Osteoblast (primary cell): ENCODE measurements at places on chromosomes 16 and 17. TPM values are rescaled to one million over a fixed set of nuclear protein-coding genes. Genes with fewer than 3 reads are reported as not detected.

DNA sequence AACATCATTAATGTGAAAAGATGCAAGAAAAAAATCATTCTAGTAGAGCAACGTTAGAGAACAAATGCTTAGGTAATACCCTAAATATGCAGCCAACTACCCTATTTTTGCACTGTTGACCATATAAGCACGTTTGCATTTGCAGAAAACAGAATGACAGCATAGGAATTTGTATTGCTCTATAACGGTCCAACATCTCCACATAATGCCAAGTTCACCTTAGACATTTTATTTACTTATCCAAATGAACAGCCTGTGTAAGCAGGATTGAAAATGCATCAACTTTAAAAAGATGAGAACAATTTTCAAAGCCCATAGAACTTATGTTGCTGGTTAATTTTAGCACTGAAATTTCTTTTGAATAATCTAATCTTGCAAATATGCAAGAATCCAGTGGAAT, 19.1 kb upstream of the RSL1D1 start:
- no peak overlapping the region for H3K4me3 ChIP-seq
- peaks cover 22% of the 10 kb centered on the region for H3K4me1 ChIP-seq
- H3K36me3 ChIP-seq, result peaks cover 38% of the 10 kb centered on the region
- DNase-seq, result peak; percentile 15
- no peak overlapping the region for H3K27ac ChIP-seq

- no peaks in the 10 kb centered on the region for H3K36me3 ChIP-seq
- no peaks in the 10 kb centered on the region for H3K27me3 ChIP-seq
- H3K4me1 ChIP-seq, result peaks cover 6% of the 10 kb centered on the region
- H3K4me3 ChIP-seq, result no peak overlapping the region
Measured at GRCh38 chr17:67617304-67617899, 100.3 kb upstream of the NOL11 start.

- no peak overlapping the region for H3K27ac ChIP-seq
- peaks cover 3% of the 10 kb centered on the region for H3K36me3 ChIP-seq
- no peaks in the 10 kb centered on the region for H3K27me3 ChIP-seq
- H3K4me1 ChIP-seq, result peaks cover 5% of the 10 kb centered on the region
Measured at GRCh38 chr17:81905993-81906392, 4.0 kb downstream of the NPB start.

- peak within 1 kb of the TSS; percentile 78 for H3K4me3 ChIP-seq
- H3K36me3 ChIP-seq, result no peaks in the 10 kb centered on the region
- peaks cover 16% of the 10 kb centered on the region for H3K4me1 ChIP-seq
- no peaks in the 10 kb centered on the region for H3K27me3 ChIP-seq
- H3K27ac ChIP-seq, result peak within 1 kb of the TSS; percentile 73
- DNase-seq, result peak; percentile 99
Measured at GRCh38 chr17:42287977-42288802, at the start of gene STAT5A. Gene STAT5A, plus strand, starts transcription at chr17:42288498. Its CDS starts 914 bp downstream, at chr17:42289412.

DNA sequence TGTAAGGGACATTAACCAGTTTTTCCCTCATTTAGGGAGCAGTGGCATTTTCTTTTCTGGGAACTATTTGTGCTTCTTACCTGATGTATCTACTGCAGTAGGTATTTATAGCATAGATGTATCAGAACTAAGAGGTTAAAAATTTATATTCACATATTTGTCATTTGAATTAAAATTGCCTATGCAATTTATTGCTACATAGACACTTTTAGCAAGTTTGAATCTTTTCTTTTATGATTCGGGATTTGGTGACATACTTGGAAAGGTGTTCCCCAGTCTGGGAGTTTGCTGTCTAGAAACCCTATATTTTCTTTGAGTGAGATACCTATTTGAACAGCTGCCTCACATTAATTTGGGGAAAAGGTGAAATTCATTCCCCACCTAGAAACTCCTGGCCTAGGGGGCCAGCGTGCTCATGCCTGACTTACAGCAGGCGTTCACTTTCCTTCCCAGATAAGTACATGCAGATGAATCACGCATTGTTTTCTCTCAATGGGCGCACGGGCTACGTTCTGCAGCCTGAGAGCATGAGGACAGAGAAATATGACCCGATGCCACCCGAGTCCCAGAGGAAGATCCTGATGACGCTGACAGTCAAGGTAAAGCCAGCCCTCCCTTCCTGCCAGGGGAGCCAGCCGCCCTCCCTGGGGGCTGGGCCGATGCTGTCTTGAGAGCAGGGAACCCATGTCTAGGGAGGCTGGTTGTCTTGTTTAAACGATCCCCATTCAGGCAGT, 73.8 kb downstream of the SDR42E1 start:
- H3K27ac ChIP-seq, result no peak overlapping the region
- no peak overlapping the region for H3K4me3 ChIP-seq
- peaks cover 5% of the 10 kb centered on the region for H3K4me1 ChIP-seq
- peaks cover 6% of the 10 kb centered on the region for H3K27me3 ChIP-seq

- H3K27ac ChIP-seq, result no peak overlapping the region
- no peaks in the 10 kb centered on the region for H3K27me3 ChIP-seq
- H3K36me3 ChIP-seq, result peaks cover 44% of the 10 kb centered on the region
Measured at GRCh38 chr16:19567560-19567959, 12.1 kb downstream of the VPS35L start.

- no peak for DNase-seq
- H3K27me3 ChIP-seq, result no peaks in the 10 kb centered on the region
- H3K4me3 ChIP-seq, result no peak overlapping the region
- no peak overlapping the region for H3K27ac ChIP-seq
- H3K4me1 ChIP-seq, result no peaks in the 10 kb centered on the region
Measured at GRCh38 chr16:78659216-78659615, 559.8 kb downstream of the WWOX start.

GRCh38 chr17:42286411-42287221, 1.7 kb upstream of the STAT5A start:
- H3K4me1 ChIP-seq, result peaks cover 16% of the 10 kb centered on the region
- peak overlapping the region; percentile 73 for H3K27ac ChIP-seq
- no peaks in the 10 kb centered on the region for H3K36me3 ChIP-seq
- H3K27me3 ChIP-seq, result no peaks in the 10 kb centered on the region
- DNase-seq, result peak; percentile 77

DNA sequence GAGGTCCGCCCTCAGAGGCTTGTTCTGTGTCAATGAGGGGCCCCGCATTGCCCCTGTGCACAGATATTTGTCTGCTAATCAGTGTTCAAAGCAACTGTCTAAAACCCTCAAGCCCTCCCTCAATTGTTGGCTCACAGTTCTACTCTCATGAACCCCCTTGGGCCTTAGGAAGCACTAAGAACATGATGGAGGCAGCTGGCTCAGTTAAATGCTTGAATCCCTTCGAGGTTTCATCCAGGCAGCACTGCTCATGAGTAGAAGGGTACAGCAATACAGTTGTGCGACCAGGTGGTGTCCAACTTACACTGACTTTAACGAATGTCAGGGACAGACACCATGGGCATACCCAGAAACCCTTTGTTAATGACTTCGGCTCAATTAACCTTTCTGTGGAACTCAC, 89.2 kb upstream of the WSCD1 start:
- H3K27me3 ChIP-seq, result no peaks in the 10 kb centered on the region
- no peaks in the 10 kb centered on the region for H3K4me1 ChIP-seq
- no peak for DNase-seq
- H3K27ac ChIP-seq, result no peak overlapping the region

DNA sequence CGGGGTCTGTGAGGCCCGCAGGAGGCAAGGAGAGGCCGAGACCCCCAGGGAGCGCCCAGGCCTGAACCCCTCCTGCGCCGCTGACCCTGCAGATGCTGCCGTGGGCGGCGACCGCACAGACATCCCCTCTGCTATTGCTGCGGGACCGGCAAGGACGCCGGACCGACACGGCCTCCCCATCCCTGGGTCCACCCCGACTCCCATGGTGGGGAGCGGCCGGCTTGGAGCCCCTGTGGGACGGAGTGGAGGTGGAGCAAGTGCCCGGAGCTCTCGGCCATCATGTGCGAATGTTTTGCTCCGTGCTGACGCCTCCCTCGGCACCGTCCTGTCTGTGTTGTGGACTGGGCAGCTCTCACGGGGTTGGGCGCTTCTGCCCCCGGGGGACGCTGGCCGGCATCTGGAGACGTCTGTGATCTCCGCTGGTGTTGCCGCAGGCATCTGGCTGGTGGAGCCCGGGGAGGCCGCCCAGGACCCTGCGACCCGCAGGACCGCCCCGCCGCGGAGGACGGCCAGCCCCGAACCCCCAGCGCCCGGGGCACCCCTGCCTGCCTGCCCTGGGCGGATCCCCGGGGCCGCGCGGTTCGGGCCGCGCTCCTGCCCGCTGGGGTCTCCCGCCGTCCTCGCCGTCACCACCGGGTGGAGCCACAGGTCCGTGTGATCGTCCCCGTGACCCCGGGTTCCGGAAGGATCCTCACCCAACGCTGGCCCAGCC, 12.8 kb upstream of the GNG13 start:
- H3K4me3 ChIP-seq, result peak overlapping the region; percentile 30
- H3K4me1 ChIP-seq, result peaks cover 2% of the 10 kb centered on the region
- no peak overlapping the region for H3K27ac ChIP-seq
- H3K27me3 ChIP-seq, result peaks cover 38% of the 10 kb centered on the region
- no peaks in the 10 kb centered on the region for H3K36me3 ChIP-seq
- DNase-seq, result peak; percentile 94

- no peaks in the 10 kb centered on the region for H3K27me3 ChIP-seq
- H3K4me1 ChIP-seq, result peaks cover 20% of the 10 kb centered on the region
- no peaks in the 10 kb centered on the region for H3K36me3 ChIP-seq
- peak overlapping the region; percentile 47 for H3K4me3 ChIP-seq
Measured at GRCh38 chr16:21645261-21645721, 7.1 kb downstream of the IGSF6 start.

- no peak overlapping the region for H3K27ac ChIP-seq
- H3K4me1 ChIP-seq, result no peaks in the 10 kb centered on the region
- H3K4me3 ChIP-seq, result no peak overlapping the region
- no peaks in the 10 kb centered on the region for H3K27me3 ChIP-seq
Measured at GRCh38 chr17:21240369-21241055, 12.7 kb downstream of the NATD1 start.

DNA sequence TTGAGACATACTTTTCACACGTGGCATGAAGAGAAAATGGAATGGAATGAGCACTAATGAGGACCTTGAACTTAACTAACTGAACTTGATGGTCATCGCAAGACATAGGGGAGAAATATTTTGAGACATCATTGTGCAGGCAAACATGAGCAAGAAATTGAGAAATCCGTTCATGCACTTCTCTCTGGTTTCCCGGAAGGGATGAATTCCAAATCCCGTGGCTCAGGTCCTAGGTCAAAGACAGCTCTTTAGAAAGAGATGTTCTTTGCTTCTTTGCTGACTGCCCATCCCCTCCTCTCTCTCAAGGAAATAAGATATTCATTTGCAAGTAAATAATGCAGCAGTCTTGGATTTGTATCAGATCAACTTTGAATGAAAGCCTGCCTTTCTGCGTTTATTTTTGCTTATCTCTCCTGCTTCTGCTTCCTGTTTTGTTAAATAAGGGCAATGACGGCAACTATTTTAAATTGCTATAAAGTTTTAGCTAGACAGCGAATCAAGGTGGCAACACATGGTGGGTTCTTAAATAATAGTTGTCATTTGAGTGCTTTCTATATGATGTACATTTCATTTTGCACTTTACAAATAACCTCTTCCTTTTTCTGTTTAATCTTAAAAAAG, 657.8 kb downstream of the MAF start:
- DNase-seq, result no peak
- H3K27me3 ChIP-seq, result no peaks in the 10 kb centered on the region
- H3K4me1 ChIP-seq, result no peaks in the 10 kb centered on the region
- H3K4me3 ChIP-seq, result no peak overlapping the region

DNA sequence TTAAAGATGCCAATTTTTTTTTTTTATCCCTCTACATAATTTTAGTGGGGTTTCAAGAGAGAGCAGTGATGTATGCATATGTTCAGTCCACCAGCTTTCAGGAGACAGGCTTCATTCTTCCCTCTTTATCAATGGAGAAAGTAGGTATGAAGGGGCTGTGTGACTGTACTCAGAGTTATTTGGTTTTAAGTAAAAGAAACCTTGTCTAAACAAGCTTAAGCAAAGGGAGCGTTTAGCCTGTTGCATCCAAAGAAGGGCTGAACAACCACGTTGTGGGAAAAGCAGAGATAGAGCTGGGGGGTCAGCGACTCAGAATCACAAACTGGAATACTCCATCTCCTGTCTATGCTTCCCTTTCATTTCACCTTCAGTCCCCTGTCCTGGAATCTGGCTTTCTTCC, 50.4 kb upstream of the HAS3 start:
- no peak overlapping the region for H3K4me3 ChIP-seq
- H3K36me3 ChIP-seq, result no peaks in the 10 kb centered on the region
- H3K27ac ChIP-seq, result no peak overlapping the region
- H3K27me3 ChIP-seq, result no peaks in the 10 kb centered on the region
- DNase-seq, result no peak
- peaks cover 16% of the 10 kb centered on the region for H3K4me1 ChIP-seq

DNA sequence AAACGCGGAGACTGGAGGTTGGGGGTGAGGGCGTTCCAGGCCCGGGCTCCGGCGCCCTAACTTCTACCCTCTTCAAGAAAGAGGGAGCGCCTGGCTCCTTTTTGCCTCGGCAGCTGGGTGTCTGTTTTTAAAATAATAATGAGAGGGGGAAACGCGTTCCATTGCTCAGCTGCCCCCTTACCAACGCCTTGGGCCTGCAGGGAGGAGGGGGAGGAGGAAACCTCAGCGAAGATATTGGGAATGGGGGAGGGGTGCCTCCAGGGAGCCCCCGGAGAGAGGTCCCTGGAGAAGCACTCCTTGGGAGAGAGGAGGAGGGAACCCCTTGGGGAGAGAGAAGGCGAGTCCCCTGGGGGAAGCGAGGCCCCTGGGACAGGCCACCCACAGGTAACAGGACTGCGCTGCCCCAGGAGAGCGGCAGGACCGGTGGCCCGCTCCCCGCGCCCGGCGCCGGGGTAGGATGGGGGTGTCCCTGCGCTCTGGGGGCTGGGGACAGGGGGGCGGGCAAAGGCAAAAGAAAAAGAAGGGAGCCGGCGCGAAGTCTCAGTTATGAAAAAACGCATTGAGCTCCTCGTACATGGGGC, 2.7 kb downstream of the NEUROD2 start:
- H3K27me3 ChIP-seq, result peaks cover 95% of the 10 kb centered on the region
- H3K27ac ChIP-seq, result no peak overlapping the region
- H3K4me1 ChIP-seq, result no peaks in the 10 kb centered on the region
- H3K36me3 ChIP-seq, result no peaks in the 10 kb centered on the region
- DNase-seq, result peak; percentile 62
- no peak overlapping the region for H3K4me3 ChIP-seq

GRCh38 chr16:48537275-48537674, 72.7 kb downstream of the N4BP1 start:
- no peak overlapping the region for H3K4me3 ChIP-seq
- DNase-seq, result peak; percentile 79
- H3K27ac ChIP-seq, result no peak overlapping the region
- H3K4me1 ChIP-seq, result peaks cover 27% of the 10 kb centered on the region

GRCh38 chr17:27449541-27449940, 6.7 kb upstream of the KSR1 start:
- H3K27ac ChIP-seq, result no peak overlapping the region
- H3K36me3 ChIP-seq, result no peaks in the 10 kb centered on the region

GRCh38 chr17:16215002-16215272, 397 bp downstream of the NCOR1 start:
- no peaks in the 10 kb centered on the region for H3K27me3 ChIP-seq
- peak overlapping the region; percentile 81 for H3K27ac ChIP-seq
- peaks cover 24% of the 10 kb centered on the region for H3K4me1 ChIP-seq

RCVRN gene
- total RNA-seq, result not detected in 2 replicates

SNX11 gene
- 13.6 and 20.6 TPM in 2 replicates for total RNA-seq

GAST gene
- total RNA-seq, result not detected in 2 replicates

SLC43A2 gene
- total RNA-seq, result 4.4 and 5.4 TPM in 2 replicates

GPS1 gene
- 90.2 and 93.7 TPM in 2 replicates for total RNA-seq

CACNA1G gene
- under 0.01 TPM in 2 replicates for total RNA-seq

NOG gene
- 0.72 and 1.2 TPM in 2 replicates for total RNA-seq

KRTAP4-4 gene
- total RNA-seq, result not detected in 2 replicates

MEIOC gene
- under 0.01 TPM in 1 of 2 replicates, not detected in the other for total RNA-seq

ACSM2A gene
- total RNA-seq, result not detected in 2 replicates
